ENCODE measurements at places on chromosomes 1 and 21.

GRCh38 chr1:15687446-15687845 lies 3.3 kb downstream of the PLEKHM2 start:
- no peak for DNase-seq

DNA sequence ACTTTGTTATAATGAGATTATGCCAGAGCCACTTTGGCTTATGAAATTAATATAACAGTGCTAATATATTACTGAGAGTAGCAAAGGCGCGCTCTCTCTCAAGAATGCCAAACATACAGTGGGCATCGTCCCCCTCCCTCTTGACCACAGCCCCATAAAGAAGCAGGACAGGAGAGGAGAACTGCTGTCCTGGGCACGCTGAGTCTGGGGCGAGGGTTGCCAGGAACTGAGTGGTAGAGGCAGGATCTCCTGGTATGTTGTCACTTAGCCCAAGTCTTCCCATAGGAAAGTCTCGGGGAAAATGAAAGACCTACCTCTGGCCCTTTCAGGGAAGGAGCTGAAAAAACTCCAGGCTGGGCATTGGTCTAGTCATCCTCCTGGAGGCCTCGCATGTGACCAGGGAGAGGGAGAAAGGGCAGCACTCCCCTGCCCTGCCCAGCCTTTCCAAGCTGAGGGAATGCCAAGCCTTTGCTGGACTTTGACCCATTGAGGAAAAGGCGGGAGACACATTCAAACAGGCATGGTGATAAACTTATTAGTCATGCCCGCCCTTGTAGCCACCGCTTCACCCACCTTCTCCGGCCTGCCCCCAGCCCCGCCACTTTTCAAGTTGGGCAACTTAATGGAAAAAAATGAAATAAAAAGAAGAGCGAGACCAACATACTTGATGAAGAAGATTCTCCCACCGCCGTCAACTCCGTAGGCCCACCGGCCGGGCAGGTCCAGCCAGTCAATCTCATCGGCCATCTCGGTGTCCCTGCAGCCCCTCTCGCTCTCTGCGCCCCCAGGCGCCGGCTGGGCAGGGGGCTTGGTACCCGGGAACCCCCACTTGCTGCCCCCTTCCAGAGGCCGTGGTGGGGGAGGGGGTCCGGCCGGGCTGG lies 17.4 kb upstream of the PLEKHA6 start:
- no peak for DNase-seq

DNA sequence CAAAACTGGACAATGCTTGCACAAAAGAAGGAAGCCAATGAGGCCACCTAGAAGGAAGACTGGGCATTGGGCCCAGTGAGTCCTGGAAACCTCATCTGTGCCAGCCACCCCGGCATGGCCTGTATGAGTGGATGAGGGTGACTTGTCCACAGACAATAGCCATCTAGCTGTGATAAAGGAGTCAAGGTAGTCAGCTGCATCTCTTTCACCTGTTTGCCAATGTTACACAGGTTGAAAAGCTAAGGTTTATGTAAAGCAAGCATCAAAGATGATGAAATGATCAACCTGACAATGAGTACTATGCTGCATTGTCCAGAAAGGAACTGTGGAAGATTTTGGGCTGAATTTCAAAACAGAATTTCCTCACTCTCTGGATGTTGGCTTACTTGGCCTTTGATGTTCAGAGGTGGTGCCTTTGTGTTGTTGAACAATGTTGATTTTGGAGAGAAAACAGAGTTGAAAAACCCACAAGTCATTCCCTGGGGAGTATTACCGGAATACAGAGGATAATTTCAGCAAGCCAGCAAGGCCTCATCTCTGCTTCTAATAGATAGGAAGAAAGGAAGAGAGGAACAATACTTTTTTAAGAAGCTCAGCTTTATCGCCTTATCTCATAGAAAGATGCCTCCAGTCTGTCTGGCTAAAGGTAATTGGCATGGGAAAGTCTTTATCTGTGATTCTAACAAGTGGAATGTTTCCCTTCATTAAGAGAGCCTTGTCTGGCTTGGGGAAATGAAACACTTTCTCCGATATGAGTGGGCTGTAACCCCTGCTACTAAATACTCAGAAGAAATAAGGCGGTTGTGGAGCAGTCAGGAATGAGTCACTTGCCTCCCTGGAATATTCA lies 11.4 kb upstream of the SELE start:
- DNase-seq, result peak; percentile 48

- DNase-seq, result no peak
These were observed 1136.7 kb upstream of the TMPRSS15 start for GRCh38 chr21:19540287-19540686.

DNA sequence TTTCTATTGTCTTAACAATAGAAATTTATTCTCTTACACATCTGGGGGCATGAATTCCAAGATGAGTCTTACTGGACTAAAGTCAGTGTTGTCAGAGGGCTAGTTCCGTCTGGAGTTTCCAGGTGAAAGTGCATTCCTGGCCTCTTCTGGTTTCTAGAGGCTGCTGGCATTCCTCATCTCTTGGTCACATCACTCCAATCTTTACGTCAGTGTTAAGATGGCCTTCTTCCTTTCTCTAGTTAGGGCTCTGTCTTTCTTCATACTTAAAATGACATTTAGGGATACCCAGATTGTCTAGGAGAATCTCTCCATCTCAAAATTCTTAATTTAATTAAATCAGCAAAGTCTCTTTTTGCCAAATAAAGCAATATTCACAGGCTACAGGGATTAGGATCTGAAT lies 13.3 kb upstream of the PDC start:
- peak; percentile 25 for DNase-seq

- DNase-seq, result no peak
These were observed 2.9 kb downstream of the IGSF8 start for GRCh38 chr1:160095382-160096105.
